ENCODE measurements at places on chromosomes 2 and 18.

GRCh38 chr18:63890950-63891304 is 3.4 kb downstream of the SERPINB2 start:
- DNase-seq, result no peak

GRCh38 chr2:127415593-127416505 is 2.4 kb upstream of the PROC start:
- no peak for DNase-seq

GRCh38 chr2:176753205-176753604 is 459.4 kb upstream of the HNRNPA3 start:
- DNase-seq, result no peak

GRCh38 chr18:66193394-66193793 is 410.5 kb downstream of the CDH19 start:
- DNase-seq, result no peak

DNA sequence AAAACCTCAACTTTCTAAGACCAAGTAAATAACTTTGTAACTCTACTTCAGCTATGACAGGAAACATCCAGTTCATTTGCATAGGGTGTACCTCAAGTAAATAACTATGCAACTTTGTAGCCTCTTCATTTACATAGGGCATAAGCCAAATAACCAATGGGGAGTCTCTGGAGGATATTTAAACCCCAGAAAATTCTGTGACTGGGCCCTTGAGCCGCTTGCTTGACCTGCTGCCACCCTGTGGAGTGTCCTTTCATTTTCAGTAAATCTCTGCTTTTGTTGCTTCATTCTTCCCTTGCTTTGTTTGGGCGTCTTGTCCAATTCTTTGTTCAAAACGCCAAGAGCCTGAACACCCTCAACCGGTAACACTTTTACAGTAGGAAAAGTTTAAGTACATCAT is 1112.7 kb upstream of the NRXN1 start:
- no peak for DNase-seq

DNA sequence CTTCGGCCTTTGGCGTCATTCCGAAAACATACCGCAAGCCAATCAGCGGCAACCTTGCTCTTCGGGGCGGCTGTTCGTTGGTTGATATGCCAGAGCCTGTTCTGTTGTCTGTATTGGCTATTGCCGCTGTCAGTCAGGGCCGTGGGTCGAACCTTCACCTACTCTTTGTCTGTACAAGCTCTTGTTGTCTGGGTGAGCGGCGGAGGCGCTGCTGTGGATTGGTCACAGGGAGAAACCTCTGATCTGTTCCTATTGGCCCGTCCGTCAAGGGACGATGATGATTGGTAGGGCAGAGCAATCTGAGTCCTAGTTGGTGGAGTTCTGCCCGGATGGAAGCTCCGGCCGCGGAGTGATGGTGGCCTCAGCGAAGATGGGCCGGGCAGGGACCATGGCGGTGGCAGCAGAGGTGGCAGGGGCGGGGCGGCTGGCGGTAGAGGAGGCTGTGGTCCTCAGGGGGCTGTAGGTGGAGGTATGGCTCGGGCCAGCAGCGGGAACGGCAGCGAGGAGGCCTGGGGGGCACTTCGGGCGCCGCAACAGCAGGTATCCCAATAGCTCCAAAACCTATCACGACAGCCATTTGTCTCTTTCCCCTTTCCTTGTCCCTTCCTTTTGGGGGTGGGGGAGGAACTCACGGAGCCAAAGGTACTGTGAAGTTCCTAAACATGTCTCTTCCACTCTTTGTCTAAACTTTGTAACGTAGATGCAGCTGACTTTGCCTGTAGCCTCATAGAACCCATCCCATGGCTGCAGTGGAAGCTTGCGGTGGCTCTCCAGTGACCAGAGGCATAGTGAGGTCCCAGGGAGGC is at the start of gene WBP1:
TSS of gene WBP1 (plus strand) at position 307 of the 806 bp plus-strand sequence. CDS start at position 472, 165 bp downstream.
- peak; percentile 99 for DNase-seq

- no peak for DNase-seq
Measured at GRCh38 chr2:57987835-57988573, 58.6 kb upstream of the VRK2 start.

DNA sequence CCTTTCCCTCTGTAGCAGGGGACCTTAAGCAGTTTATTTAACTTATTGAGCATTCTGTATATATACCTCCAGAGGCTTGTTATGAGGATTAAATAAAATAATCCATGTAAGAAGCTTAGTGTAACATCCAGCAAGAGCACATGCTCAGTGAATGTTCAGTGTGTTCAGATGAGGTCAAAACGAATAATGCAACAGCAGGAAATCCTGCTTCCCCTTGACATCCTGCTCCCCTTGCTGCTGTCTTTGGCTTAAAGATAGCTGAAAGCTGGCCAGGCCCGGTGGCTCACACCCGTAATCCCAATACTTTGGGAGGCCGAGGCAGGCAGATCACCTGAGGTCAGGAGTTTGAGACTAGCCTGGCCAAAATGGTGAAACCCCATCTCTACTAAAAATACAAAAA is 68.7 kb downstream of the COL4A4 start:
- DNase-seq, result no peak

DNA sequence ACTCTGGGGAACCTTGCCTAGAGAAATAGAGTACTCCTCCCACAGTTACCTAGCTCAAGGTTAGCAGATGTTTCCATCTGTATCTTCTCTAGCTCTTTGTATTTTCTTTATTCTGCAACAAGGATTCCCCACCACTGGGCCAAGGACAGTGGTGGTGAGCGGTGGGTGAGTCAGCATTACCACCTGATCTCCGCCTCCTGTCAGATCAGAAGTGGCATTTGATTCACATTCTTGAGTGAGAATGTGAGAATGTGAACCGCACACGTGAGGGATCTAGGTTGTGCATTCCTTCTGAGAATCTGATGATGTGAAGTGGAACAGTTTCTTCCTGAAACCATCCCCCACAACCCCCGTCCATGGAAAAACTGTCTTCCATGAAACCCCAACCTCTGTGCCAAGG is 9.0 kb downstream of the EPB41L3 start:
- DNase-seq, result no peak

- DNase-seq, result no peak
Measured at GRCh38 chr18:77486985-77487384, 237.3 kb downstream of the GALR1 start.

DNA sequence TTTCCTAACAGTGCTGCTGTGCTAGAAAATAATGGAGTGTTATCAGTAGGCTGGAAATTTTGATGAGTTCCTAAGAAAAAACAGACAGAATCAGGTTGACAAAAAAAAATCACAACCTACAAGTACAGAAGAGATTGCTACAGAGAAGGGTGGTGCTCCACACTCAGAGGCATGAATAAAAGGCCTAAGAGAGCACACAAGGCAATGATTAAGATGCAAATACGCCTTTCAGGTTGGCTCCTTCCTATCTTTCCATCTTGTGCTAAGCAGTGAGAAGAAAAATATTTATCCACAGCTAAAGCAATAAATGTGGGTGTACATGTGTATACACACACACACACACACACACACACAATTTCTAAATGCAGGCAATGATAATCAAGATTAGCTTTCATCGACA is 130.6 kb upstream of the UBE2E3 start:
- DNase-seq, result no peak

GRCh38 chr2:162063281-162063680 is 10.7 kb downstream of the DPP4 start:
- no peak for DNase-seq

DNA sequence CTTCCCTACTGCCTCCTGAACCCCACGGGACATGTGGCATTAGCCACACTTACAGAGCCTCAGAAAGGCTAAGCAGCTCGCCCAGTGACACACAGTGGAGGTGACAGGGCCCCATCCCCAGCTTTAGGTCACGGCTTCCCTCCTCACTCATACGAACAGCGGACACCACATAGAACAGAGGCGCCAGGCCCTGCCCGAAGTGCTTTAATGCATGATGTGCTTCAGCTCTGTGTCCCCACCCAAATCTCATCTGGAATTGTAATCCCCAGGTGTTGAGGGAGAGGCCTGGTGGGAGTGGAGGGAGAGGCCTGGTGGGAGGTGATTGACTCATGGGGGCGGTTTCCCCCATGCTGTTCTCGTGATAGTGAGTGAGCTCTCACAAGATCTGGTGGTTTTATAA is 135.3 kb downstream of the PTGR3 start:
- no peak for DNase-seq

GRCh38 chr18:58351776-58352175 is 277.1 kb downstream of the ALPK2 start:
- no peak for DNase-seq

DNA sequence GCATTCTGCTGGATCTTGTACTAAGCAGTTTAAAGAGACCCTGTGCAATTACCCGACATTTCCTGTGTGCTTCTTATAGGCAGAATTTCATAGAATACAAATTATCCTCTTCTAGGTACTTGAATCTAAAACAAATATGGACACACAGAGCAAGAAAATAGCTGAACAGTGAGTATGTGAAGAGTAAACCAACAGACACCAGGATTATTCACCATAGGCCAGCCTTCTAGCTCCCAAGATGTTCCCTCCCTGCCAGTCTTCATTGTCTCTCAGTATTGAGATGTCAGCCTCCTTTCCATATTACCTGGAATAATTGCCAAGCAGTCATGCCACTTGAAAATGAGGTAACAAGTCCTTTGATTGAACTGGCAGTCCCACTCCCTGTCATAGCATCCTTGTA is 187.1 kb downstream of the PTPRM start:
- DNase-seq, result no peak

DNA sequence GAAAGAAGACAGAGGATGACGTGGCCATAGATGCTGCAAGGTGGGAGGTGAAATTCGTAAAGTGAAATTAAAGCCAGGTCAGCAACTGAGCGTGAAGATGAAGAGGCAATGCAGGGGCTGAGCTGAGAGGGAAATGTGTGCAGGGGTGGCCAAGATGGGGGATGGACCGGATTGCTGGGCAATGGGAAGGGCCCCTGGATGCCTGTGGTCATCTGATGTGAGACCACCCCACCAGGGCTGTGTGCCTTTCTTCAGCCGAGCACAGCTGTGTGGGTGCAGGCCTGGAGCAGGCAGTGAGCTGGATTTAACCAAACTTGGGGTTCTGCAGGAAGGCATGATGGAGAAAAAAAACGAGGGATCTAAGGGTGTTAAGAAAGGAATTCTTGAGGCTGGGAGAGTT is 80.4 kb downstream of the ZCCHC2 start:
- DNase-seq, result no peak

- DNase-seq, result no peak
Measured at GRCh38 chr2:79065201-79065600, 22.6 kb downstream of the REG1B start.

- no peak for DNase-seq
Measured at GRCh38 chr2:241665731-241666440, 20.7 kb downstream of the DTYMK start.

DNA sequence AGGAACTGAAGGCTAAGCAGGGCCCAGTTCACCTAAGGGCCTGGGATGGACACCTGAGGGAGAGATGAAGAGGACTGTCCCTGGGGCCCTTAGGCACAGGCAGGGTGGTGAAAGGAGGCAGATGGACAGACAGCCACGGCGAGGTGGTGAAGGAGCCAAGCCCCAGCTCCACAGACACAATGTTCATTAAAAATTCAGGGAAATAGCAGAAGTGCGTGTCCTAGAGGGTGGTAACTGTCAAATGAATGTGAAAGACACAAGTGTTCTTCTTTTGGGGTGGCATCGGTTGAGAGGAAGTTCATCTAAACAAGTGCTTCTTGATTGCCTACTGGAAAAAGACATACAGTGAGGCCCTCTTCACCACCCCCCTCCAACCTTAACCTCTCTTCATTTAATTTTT is 76.2 kb upstream of the SIX2 start:
- no peak for DNase-seq

DNA sequence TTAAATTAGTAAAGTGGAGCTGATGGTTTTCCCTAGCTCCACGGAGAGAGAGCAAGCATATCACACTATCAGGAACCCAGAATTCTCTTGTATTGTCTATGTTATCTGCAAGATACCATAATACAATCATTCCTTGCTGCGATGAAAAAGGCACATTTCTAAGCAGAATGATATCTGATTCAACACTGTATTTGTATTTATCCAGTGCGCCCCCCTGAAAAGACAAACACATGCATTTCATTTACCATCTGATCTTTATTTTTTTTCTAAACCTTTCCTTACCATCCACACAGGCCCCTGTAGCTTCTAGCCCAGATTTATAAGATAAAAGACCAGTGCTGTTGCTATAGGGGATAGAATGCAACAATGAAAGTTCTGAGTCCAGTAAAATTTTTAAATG is 420.6 kb downstream of the TDRD15 start:
- no peak for DNase-seq

DNA sequence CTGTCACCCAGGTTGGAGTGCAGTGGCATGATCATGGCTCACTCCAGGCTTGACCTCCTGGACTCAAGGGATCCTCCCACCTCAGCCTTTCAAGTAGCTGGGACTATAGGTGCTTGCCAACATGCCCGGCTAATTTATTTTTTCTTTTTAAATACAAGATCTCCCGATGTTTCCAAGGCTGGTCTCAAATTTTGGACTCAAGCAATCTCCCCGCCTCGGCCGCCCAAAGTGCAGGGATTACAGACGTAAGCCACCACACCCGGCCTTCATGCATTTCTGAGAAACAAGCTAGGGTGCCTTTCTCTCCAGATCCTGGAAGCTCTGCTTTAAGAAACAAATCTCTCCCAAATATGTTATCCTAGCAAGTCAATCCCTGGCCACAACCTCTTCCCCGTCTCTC is 234.1 kb downstream of the FBXO15 start:
- no peak for DNase-seq

- DNase-seq, result peak; percentile 6
Measured at GRCh38 chr18:76275727-76276313, 219.2 kb downstream of the ZNF516 start.

- DNase-seq, result no peak
Measured at GRCh38 chr2:62216616-62217015, 20.7 kb downstream of the B3GNT2 start.

- DNase-seq, result no peak
Measured at GRCh38 chr2:54054271-54054670, 61.1 kb upstream of the ACYP2 start.

GRCh38 chr2:206616151-206616550 is 26.1 kb upstream of the FAM237A start:
- DNase-seq, result no peak

DNA sequence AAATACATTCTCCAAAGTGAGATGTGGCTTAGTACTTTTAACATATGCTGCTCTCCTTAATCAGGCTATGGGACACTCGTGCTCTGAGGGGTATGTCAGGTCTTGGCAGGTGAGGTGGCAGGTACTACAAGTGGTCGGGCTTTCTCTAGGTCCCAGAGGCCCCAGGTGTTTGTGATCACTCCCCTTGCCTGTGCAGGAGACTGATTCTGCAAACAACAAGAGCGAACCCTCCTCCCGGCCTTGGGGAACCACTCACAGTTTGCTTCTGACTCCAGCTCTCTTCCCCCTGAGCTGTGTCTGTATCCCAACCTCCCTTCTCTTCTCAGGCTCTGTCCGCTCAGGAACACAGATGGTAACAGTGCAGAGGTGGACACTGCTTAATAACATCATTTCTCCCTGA is 48.1 kb downstream of the ATOH8 start:
- DNase-seq, result no peak

Data from NCI-H2081 (cell line).